ENCODE measurements at places on chromosomes 16 and 17.
A peak's percentile ranks its signal among the peaks of the same experiment; 100 is the strongest.

DNA sequence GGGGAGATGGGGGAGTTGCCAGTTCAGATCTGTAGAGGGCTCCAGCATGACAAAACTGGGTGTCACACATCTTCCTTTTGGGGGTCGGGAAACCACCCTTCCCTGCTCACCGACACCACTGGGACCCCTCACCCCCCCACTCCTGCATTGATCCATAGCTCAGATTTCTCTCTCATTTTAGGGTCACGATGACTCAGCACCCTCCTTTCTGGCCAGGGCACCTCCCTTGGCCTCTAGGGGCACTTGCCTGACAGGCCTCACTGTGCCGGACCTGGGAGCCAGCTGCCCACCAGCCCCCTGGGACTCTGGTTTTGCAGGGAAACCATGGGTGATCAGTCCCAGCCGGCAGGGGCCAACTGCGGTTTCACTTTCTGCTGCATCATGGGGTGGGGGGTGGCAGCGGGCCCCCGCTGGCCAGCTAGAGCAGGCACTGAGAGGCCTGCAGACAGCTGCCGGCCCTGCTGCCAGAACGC lies 239.4 kb downstream of the MRTFB start:
- no peaks in the 10 kb centered on the region for H3K36me3 ChIP-seq
- peak overlapping the region; percentile 37 for H3K4me3 ChIP-seq
- H3K27me3 ChIP-seq, result peaks cover under 1% of the 10 kb centered on the region
- H3K27ac ChIP-seq, result no peak overlapping the region
- peaks cover 44% of the 10 kb centered on the region for H3K4me1 ChIP-seq
- no peak for DNase-seq

DNA sequence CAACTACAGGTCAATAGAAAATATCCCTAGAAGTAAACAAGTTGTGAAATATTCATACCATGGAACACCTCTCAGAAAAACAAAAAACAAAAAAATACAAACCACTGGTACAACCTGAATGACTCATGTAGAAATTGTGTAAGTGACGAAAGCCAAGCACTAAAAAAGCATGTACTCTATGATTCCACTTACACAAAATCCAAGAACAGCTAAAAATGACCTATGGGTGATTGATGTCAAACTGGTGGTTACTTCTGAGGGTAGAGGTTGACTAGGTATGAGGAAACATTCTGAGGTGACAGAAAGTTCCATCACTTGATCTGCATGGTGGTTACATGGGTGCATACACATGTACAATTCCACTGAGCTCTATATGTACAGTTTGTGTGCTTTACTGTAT lies 31.1 kb downstream of the DHRS7C start:
- H3K4me1 ChIP-seq, result no peaks in the 10 kb centered on the region
- H3K27me3 ChIP-seq, result peaks cover 7% of the 10 kb centered on the region
- H3K27ac ChIP-seq, result no peak overlapping the region
- H3K36me3 ChIP-seq, result no peaks in the 10 kb centered on the region
- no peak for DNase-seq
- H3K4me3 ChIP-seq, result no peak overlapping the region

DNA sequence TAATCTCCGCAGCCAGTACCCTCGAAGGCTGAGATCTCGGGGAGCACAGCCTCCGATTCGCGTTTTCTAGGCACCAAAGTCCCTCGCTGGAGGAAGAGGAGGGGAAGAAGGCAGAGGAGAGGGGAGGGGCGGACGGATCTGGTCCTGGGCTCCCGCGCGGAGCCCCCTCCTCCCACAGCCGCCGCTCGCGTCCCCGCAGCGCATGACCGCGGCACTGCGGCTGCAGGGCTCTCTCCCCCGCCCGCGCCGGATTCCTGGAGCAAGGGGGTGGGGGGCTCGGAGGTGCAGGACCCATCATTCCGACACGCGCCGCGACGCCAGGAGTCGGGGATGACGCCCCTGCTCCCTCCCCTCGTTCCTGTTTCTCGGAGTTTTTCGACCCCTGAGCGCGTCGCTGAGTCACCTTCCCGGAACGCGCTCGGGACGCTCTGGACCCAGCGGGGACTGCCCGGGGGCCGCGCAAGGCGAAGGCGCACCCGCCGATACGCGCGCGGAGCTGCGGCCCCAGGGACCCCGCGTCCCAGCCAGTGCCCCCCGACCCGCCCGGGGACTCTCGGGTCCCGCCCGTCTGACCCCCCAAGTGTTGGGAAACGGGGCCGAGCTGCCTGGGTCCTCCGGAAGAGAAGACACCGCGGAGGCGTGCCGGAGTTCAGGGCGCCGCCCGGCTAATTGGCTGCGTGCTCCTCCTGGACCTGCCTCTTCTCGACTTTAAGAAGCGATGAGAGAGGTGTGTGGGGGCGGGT lies 1.4 kb upstream of the SPHK1 start:
- H3K27me3 ChIP-seq, result no peaks in the 10 kb centered on the region
- H3K4me3 ChIP-seq, result peak overlapping the region; percentile 95
- no peak overlapping the region for H3K27ac ChIP-seq
- DNase-seq, result peak; percentile 79

DNA sequence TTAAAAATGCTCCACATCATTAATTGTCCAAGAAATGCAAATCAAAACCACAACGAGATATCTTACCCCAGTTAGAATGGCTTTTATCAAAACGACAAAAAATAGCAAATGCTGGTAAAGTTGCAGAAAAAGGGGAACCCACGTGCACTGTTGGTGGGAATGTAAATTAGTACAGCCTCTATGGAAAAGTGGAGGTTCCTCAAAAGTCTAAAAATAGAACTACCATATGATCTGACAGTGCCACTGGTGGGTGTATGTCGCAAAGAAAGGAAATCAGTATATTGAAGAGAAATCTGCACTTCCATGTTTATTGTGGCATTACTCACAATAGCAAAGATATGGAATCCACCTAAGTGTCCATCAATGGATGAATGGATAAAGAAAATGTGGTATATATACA lies 38.2 kb upstream of the ZFHX3 start:
- H3K36me3 ChIP-seq, result peaks cover 4% of the 10 kb centered on the region
- peaks cover 6% of the 10 kb centered on the region for H3K27me3 ChIP-seq
- H3K27ac ChIP-seq, result no peak overlapping the region
- no peaks in the 10 kb centered on the region for H3K4me1 ChIP-seq
- no peak overlapping the region for H3K4me3 ChIP-seq

DNA sequence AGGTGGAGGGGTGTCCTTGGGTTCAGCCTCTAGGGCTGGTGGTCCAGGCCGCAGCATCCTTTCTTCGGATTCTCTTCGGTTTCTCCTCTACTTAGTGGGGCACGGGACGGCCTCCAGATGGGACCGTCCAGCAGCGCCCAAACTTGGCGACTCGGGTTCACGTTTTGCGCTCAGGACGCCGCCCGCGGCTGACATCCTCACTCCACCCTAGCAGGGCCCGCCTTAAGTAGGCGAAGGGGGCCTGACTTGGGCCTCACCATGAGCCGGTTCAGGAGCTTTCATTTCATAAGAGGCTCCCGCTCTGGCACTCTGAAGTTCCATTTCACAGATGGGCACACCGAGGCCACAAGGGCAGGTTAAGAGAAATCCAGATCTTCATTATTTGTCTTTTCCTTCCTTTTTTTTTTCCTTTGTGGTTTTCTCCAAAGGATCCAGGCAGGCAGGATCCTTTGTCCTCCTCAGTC lies 141.2 kb downstream of the SEC14L1 start:
- H3K4me3 ChIP-seq, result peak overlapping the region; percentile 79
- DNase-seq, result no peak
- H3K27me3 ChIP-seq, result peaks cover 24% of the 10 kb centered on the region
- peaks cover 23% of the 10 kb centered on the region for H3K4me1 ChIP-seq
- H3K27ac ChIP-seq, result peak overlapping the region; percentile 97

- DNase-seq, result no peak
- no peaks in the 10 kb centered on the region for H3K4me1 ChIP-seq
- H3K27ac ChIP-seq, result no peak overlapping the region
- no peaks in the 10 kb centered on the region for H3K36me3 ChIP-seq
These were observed 71.3 kb upstream of the METRNL start for GRCh38 chr17:83008186-83008510.

GRCh38 chr17:5355421-5356129 lies 63.9 kb downstream of the NUP88 start:
- peaks cover 4% of the 10 kb centered on the region for H3K36me3 ChIP-seq
- no peak for DNase-seq
- H3K4me1 ChIP-seq, result no peaks in the 10 kb centered on the region
- peak overlapping the region; percentile 74 for H3K27ac ChIP-seq

GRCh38 chr16:69036399-69037091 lies 68.9 kb upstream of the HAS3 start:
- peaks cover 4% of the 10 kb centered on the region for H3K36me3 ChIP-seq
- no peak for DNase-seq
- no peaks in the 10 kb centered on the region for H3K4me1 ChIP-seq
- H3K27me3 ChIP-seq, result no peaks in the 10 kb centered on the region

DNA sequence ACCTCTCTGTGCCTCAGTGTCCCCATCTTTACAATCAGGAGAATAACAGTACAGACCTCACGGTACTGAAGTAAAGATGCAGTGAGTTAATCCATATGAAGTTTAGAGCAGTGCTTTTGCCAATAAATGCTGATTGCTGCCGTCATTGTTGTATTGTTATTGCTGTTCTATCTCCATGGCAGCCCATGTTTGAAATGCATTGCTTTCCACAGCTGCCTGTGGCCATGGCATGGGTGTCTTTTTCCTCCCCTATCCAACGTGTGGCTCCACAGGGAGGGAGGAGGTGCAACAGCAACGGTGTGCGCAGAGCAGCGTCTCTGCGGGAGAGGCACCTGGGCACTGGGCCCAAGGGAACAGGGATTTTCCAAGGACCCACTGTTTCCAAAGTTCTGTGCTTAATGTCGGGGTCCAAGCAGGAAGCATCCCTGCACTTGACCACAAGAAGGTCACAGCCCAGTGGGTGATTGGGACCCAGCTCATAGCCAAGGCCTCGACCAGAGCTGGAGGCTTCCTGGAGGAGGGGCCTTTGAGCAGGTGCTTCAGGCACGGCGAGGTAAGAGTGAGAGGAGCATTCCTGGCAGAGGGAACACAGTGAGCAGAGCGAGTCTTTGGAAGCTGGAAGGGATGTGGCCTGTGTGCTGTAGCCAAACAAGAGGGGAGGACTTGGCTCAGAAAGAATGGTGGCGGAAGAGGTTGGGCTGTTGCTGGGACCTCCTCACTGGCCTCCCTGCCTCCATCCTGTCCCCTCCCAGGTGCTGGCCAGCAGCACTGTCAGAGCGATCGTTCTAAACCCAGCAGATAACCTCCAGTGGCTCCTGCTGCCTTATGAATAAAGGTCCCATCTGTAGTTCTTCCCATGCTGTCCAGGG lies 3.9 kb downstream of the RAI1 start:
- no peak for DNase-seq
- no peak overlapping the region for H3K27ac ChIP-seq
- H3K4me1 ChIP-seq, result peaks cover 34% of the 10 kb centered on the region
- H3K36me3 ChIP-seq, result peaks cover 1% of the 10 kb centered on the region
- H3K27me3 ChIP-seq, result no peaks in the 10 kb centered on the region
- H3K4me3 ChIP-seq, result no peak overlapping the region

DNA sequence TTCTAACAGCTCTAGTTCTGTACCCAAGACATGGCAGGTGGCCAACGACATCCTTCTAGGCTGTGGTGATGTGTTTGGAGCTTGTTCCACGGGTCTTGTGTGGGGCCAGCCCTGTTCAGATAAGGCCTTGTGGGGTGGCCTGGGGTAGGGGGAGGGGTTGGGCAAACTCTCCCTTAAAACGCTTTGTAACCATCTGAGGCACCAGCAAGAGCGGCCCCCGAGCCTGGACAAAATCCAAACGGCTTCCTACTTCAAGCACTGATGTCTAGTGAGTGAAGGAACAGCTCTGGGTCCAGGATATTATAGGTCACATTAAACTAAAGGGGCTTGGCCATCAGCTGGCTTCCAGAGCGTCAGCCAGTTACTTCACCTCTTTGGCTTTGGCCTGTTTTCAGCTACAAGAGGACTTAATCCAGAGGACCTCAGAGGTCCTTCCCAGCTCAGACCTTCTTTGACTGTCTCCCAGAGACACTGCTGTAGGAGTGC lies 11.9 kb downstream of the SERPINF1 start:
- no peak overlapping the region for H3K27ac ChIP-seq
- H3K36me3 ChIP-seq, result no peaks in the 10 kb centered on the region
- DNase-seq, result no peak
- H3K4me1 ChIP-seq, result peaks cover 11% of the 10 kb centered on the region
- no peak overlapping the region for H3K4me3 ChIP-seq

DNA sequence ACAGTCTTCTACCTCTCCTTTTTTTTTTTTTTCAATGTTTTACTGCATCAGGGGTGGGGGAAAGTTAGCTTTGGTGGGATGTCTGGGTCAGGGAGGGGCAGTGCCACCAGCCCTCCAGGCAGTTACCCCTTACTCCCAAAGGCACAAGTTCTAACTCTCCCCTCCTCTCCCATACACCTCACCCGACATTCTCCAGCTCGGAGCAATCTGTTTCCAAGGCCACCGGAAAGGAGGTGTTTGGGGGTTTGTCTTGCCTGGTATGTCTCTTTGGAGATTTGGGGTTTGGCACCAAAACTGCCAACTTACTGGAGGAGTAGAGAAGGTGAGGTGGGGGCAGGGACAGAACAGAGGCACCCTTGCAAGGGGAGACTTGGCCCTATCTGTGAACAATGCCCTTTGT lies 4.7 kb downstream of the DLX3 start:
- H3K4me1 ChIP-seq, result peaks cover 17% of the 10 kb centered on the region
- DNase-seq, result no peak
- peaks cover 5% of the 10 kb centered on the region for H3K36me3 ChIP-seq
- peaks cover 78% of the 10 kb centered on the region for H3K27me3 ChIP-seq

GRCh38 chr17:79951361-79952264 lies 84.1 kb downstream of the TBC1D16 start:
- DNase-seq, result no peak
- H3K27ac ChIP-seq, result no peak overlapping the region
- H3K4me1 ChIP-seq, result no peaks in the 10 kb centered on the region

DNA sequence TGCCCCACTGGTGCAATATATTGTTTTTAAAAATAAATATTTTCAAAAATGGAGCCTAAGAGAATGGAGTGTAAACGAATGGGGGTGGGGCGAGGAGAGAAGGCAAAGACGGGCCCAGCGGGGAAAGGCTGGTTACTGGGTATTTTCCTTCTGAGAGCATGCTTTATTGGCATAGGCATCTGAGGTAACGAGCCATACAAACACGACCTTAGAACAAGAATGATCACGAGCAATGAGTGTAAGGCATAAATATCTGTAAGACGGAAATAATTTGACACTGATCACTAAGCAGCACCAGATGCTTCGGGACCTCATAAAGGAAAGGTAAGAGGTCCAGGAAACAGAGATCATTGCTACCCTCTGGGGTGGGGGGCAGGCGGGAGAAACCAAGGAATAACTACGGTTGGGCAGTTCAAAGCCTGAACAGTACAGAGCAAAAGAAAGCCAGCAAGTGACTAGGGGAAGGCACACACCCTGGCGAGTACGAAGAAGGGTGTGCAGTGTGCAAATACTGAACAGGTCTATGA lies 959 bp downstream of the SSH2 start:
- H3K27ac ChIP-seq, result no peak overlapping the region
- no peaks in the 10 kb centered on the region for H3K27me3 ChIP-seq
- H3K4me3 ChIP-seq, result no peak overlapping the region
- H3K36me3 ChIP-seq, result peaks cover 4% of the 10 kb centered on the region
- peak; percentile 21 for DNase-seq

GRCh38 chr17:68955181-68955841 lies at the start of gene ABCA8:
Gene ABCA8, minus strand, starts transcription at chr17:68955392. Its CDS starts 13,358 bp downstream, at chr17:68942034.
- H3K27ac ChIP-seq, result no peak within 1 kb of the TSS
- H3K4me1 ChIP-seq, result no peaks in the 10 kb centered on the region
- no peak for DNase-seq
- no peak within 1 kb of the TSS for H3K4me3 ChIP-seq
- no peaks in the 10 kb centered on the region for H3K27me3 ChIP-seq
- no peaks in the 10 kb centered on the region for H3K36me3 ChIP-seq

Data from activated T-cell treated with anti-CD3 and anti-CD28 coated beads, Interleukin-2, amount 50 U/mL, for 72 hours (primary cell).